GM13977 (cell line): ENCODE measurements at places on chromosomes 3 and 15.

GRCh38 chr15:91997163-91997562 is 143.7 kb downstream of the SLCO3A1 start:
- no peak for DNase-seq

DNA sequence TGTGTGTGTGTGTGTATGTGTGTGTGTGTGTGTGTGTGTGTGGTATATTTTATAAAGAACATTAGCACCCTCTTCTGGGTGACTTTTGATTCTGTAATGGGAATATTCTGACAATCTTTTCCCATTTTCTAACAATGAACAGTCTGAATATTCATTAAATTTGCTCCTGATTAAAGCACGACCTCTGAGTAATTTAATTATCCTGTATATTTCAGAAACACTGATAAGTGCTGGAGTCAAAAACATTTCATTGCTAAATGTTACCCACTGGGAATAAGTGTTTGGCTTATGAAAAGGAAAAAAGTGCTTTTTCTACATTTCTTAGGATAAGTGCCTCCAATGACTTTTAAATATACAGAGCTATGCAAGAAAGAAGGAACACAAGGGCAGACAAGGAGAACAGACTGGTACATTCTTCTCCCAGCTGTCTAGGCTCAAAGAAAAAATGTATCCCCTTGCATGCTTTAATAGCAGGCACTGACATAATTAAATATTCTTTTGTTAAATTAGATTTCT is 32.3 kb upstream of the SYNPR start:
- no peak for DNase-seq

DNA sequence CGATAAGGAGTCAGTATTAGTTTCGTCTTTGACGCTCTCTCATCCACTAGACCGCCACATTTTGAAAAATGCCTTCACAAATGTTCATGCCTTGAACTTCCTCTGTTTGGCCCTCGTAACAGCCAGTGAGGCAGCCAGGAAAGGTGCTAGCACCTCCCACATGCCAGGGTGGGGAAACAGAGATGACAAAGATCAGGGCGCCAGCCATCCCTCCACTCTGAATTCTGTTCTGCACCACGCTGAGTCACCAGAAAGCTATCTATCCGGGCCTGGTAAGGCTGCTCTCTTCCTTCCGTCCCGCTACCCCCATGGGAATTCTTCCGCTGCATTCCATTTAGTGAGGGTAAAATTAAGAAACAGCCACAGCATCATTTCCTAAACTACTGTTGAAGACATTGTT is 31.3 kb upstream of the BCL2L10 start:
- DNase-seq: no peak

GRCh38 chr15:98395974-98396610 is 252.2 kb upstream of the IGF1R start:
- no peak for DNase-seq

GRCh38 chr3:88324788-88325187 is 175.0 kb downstream of the C3orf38 start:
- no peak for DNase-seq

DNA sequence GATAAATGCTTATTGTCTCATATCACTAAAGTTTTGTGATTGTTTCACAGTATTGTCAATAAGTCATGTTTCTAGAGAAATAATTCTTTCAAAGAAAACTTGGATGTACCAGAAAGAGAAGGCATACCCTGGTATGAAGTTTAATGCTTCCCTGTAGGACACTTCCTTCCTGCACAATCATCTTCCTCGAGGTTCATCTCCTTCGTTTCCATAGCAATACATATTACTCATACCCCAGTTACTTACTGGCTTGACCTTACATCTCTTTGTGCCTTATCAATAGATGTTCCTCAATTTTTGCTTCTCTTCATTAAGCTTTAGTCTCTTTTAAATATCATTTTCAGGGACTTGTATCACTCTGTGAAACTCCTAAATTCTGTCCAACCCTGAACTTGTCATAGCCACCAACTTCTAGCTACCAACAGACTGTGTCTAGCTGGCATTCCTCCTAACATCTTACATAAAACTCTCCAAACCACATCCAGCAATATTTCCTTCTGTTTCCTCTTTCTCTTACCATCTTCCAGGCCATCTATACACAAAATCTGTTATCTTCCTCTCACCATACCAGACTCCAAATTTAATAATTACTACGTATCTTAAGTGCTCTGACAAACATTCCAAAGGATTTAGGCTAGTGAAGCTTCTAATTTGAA is 134.3 kb downstream of the GADL1 start:
- DNase-seq: no peak

GRCh38 chr3:46981932-46982471 is 2.5 kb downstream of the NBEAL2 start:
- no peak for DNase-seq

DNA sequence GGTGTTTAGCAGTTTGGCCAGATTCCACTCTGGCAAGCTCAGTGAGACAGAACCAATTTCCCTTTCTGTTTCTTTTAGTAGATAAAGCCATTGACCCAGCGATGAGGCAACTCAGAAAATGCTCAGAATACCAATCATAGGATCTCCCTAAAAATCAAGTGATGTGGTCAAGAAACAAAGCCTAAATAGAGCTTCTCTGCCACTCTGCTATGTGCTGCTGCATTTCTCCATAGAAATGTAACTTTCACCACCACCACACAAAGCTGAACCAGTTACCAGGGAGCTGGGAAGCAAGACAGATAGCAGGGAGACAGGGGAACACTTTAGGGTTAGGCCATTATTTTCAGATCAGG is 109.8 kb downstream of the RPL22L1 start:
- no peak for DNase-seq

DNA sequence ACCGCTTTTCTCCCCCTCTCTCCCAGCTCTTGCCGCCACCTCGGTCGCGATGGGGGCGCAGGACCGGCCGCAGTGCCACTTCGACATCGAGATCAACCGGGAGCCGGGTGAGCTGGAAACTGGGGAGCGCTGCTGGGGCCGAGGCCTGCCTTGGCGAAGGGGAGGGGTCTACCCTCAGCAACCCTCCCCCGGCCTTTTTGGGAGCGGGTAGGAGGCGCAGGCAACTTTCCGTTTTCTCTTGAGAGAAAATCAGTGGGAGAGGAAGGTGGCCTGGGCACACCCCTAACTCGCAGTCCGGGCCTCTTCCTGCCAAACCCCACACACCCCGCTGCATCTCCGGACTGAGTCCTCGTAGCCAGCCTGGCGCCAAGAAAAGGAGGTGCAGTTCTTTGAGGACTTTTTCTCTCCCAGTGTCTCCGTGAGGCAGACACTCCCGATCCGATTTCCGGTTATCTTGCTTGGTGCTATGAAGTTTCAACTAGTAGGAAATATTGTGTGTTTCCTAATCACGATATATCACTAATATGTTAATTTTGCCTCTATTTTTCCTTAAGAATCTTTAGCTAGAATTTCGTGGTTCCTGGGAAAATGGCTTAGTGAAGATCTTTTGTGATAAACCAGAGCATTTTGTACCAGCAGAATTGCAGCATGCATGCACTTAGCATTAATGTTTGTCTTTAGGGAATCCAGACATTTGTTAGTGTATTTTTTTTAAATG is 631 bp downstream of the NKTR start:
- DNase-seq: no peak

DNA sequence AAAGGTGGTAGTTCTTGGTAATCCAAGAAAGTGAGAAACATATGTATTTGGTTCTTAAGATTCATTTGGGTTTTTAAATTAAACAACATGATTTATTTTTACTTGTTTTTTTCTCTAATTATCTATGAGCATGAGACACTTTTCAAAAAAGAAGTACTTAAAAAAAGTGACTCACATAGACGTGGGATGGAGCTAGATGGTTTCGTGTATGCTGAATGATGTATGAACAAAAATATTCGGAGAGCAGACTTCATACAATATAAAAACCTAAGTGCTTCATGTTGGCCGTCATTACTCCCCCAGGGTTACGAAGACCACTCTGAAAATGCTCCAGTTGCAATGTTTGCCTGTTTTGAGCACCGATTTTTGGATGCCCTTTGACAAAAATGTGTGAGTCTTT is 90.9 kb downstream of the RORA start:
- no peak for DNase-seq

- no peak for DNase-seq
These were observed 116.7 kb upstream of the CGNL1 start for GRCh38 chr15:57259568-57260040.

DNA sequence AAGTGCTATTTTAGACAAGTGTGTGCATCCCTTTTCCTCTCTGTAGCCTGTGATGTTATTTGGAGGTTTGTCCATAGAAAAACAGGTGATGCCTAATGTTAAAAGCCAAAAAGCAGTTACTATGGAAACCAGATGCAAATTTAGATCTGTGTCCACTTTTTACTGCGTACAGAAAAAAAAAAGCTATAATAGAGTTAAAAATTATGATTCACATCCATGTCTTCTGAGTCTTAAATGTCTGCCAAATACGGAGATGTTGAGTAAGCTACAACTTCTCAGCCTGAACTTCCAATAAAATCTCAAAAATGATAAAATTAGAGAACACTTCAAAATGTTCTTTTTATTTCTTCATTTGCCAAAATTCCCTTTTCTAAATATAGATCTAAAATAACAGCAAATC is 74.2 kb upstream of the GAP43 start:
- no peak for DNase-seq

GRCh38 chr3:15500107-15500724 is 21.3 kb downstream of the COLQ start:
- peak; percentile 40 for DNase-seq
